ENCODE measurements at places on chromosomes 6 and 20.

DNA sequence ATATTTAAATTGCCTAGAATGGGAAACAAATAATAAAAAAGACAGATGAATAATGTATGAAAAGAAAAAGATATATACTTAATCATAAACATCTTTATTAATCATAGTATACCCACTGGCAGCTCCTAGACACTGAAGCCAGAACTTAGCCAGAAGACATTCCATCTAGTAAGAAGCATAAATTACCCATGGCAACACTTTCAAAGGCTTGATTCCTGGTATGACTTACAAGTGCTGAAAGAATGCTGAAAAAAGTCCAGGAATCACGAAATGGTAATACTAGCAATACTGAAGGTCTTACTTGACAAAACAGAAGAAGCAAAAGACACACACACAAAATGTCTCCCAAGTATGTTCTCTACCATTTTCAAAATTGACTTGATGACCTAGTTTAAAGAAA lies 38.0 kb downstream of the RWDD2A start:
- DNase-seq, result no peak

DNA sequence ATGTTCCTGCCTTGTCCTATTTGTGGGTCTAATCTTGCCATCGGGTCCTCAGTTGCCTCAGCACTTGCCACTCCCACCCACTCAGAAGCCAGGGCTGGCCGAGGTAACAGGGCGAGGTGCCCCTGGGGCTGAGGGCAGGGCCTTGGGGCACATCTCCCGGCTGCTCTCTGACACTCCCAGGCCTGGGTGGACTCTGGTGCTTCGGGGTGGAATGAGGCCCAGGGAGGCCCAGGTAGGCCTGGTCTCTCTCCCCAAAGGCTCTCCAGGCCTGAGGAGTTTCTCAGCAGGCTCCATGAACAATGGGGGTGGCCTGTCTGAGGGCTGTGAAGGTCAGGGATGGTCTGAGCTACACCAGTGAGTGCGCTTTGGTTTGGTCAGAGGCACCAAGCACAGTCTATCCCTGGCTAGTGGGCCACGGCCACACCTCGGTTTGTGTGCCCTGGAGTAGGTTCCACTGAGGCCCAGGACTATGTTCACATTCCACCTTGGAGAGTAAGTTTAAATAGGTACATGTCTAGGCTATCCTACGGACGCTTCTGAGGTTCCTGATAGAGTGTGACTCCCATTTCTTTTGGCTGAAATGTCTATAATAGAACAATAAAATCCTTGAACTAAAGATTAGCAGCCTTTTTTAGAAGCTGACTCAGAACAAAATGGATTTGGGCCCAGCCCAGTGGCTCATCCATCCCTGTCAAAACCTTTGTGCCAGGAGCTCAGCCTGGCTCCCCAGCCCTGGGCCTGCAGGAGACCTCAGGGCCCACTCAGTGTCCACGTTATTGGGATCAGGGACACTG lies 78.8 kb downstream of the SLC24A3 start:
- DNase-seq, result no peak

GRCh38 chr6:48766349-48766748 lies 655.4 kb upstream of the PTCHD4 start:
- no peak for DNase-seq

DNA sequence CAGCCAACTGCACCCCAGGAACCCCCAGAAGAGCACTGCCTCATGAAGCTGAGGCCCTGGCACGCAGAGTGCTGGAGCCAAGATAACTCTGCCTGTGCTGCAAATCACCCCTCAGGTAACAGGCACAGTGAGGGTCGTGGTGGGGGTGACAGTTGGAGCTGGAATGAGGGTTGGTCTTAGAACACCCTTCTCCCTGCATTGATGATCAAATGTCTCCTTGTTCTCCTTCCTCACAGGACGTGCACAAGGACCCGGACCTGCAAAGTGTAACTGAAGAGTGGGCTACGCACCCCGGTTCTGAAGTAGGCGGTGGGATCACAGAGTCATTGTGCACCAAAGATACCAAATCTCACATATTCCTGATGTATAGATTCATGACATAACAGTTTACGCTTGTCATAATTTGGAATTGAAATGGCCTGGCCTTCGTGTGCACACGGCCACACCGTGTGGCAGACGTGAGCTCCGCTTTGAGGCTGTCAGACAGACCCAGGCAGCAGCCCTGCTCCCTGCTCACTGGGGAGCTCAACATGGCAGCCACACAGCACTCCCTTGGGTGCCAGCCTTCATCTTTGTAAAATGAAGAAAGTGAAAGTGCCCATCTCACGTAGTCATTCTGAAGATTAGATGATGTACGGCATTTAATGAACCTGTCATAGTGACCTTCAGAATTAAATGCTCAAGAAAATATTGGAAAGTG lies 8.8 kb downstream of the THBS2 start:
- DNase-seq, result no peak

DNA sequence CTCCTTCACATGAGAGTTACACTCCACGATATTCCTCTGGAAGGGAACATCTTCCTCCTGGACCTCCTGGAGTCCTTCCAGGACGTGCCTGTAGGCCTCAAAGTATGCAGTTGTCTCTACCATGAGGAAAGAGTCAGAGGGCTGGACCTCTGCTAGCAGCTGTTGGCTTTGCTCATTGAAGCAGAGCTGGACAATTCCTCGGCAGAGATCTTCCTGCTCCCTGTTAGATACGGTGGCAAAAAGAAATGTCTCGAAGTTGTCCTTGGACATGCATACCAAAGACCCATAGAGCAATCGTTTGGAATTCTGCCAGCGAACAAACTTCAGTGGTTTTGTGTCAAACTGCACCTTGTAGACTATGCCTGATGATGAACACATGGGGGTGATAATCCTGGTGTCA lies 7.7 kb downstream of the ZNFX1 start:
- no peak for DNase-seq

GRCh38 chr20:36547186-36548005 lies 6.1 kb downstream of the MYL9 start:
- no peak for DNase-seq

DNA sequence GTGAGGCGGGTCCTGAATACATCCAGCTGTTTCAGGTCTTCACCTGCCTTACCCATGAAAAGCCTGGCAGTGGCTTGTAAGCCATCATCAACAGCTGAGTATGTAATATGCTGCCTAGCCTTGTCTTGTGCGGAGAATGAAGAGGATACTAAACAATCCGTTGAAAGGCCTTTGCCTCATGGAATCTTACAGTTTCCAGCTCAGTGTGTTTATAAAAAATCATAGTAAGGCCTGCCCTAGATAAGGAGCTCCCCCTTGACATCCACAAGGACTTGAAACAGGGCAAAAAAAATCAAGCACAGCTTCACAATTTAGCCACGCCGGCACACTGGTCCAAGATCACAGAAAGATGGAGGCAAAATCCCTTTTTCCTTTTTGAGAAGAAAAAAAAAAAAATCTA lies 115.7 kb downstream of the KIF16B start:
- no peak for DNase-seq

DNA sequence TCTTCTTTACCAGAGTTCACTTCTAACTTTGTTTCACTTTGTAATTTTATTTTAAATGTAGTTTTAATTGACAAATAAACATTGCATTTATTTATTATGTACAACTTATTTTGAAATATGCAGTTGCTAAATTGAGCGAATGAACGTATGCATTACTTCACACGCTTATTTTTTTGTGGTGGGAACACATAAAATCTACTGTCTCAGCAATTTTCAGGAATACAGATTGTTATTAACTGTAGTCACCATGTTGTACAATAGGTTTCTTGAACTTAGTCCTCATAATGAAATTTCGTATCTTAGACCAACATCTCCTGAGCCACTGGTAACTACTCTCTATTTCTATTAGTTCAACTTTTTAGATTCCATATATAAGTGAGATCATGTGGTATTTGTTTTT lies 46.9 kb downstream of the NKAIN2 start:
- no peak for DNase-seq

- DNase-seq, result no peak
Observed at GRCh38 chr6:48996461-48997119, 466.5 kb downstream of the MMUT start.

GRCh38 chr20:32114305-32114960 lies 4.9 kb downstream of the TM9SF4 start:
- DNase-seq, result no peak

DNA sequence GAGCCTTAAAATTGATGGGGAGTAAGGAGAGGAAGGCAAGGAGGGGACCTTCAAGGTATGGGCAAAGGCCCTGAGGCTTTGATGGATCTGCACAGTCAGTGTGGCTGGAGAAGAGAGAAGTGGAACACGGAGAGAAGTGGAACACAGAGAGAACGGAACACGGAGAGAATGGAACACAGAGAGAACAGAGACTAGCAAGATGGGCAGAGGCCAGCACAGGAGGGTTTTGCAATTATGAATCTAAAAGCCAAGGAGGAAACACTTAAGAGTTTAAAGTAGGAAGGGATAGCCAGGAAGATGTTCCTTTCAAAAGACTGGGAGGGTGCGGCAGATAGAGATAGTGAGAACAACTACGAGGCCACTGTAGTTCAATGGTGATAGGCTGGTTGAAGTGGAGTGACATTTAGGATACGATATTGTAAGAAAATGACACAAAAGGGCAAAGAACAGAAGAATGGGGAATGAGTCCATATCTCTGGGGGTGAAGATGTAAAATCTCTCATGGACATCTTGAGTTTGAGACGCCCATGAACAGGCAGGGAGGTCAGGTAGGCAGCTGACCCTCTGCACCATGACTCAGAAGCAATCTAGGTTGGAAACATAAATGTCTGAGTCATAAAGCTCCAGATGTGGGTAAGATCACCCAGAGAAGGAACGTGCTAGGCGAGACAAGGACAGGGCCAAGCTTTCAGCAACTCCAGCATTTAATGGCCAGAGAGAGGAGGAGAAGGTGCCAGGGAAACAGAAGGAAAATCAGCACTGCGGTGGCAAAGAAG lies 25.4 kb downstream of the ZMYND8 start:
- DNase-seq, result no peak

DNA sequence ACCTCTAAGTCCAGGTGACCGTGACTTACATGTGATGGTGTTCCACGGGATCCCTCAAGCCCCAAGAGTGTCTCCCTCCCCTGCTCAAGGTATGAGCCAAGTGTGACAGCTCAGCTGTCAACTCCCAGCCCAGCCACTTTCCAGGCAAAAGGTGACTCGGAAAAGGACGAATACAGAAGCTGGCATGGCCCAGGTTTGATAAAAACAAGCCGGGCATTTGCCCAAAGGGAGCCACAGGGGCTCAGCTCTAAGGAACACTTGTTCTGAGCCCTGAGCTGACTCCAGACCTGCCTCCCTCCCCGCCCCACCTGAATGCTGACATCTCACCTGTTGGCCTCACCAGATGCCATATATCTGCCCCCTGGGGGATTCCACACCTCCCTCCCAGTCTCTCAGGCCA lies 43.0 kb upstream of the BPIFA2 start:
- no peak for DNase-seq

DNA sequence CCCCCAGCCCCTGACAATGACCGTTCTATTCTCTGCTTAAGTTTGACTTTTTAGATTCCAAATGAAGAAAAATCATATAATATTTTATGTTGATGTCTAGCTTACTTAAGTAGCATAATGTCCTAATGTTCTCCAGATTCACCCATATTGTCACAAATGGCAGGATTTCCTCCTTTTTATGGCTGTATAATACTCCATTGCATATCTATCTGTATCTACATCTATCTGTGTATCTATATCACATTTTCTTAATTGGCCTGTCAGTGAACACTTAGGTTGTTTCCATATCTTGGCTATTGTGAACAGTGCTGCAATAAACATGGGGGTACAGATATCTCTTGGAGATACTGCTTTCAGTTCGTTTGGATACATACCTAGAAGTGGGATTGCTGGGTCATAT lies 7.0 kb upstream of the LRP11 start:
- no peak for DNase-seq

DNA sequence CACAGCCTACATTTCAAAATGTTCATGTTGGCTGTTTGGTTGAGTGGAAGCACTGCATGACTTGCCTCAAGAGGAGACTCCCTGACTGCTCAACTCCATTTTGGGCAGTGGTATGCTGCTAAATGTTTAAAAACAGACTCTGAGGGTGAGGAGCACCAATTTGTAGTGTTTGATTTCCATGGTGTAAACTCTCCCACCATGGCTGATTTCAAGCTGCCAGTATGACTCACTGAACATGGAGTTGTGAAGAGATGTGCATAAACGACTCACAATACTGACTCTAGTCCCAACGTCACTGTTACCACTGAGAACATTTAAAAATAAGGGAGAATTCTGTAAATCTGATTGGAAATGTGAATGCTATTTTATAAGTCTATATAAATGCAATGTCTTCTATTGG lies 70.4 kb downstream of the BACH2 start:
- no peak for DNase-seq

- no peak for DNase-seq
Observed at GRCh38 chr6:81088145-81088544, 664.3 kb downstream of the TENT5A start.

DNA sequence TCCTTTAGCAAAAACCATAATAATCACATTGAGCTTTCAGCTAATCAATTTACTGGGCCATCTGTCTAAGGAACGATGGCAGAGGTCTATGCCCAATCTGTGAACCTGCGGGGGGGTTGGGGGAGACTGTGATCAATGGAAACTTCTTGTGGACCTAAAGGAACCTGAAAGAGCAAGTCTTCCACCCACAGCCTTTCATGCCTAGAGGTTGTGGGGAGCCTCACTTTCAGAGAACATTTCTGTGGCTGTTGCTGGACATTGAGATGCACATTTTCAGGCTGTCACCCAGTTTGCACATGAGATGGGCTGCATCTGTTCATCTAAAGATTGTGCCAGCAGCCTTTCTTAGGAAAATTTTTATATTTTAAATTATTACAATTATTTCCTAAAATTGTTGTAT lies 310.0 kb upstream of the SPTLC3 start:
- DNase-seq, result no peak

GRCh38 chr6:119533603-119534279 lies 184.2 kb upstream of the MAN1A1 start:
- DNase-seq, result no peak

DNA sequence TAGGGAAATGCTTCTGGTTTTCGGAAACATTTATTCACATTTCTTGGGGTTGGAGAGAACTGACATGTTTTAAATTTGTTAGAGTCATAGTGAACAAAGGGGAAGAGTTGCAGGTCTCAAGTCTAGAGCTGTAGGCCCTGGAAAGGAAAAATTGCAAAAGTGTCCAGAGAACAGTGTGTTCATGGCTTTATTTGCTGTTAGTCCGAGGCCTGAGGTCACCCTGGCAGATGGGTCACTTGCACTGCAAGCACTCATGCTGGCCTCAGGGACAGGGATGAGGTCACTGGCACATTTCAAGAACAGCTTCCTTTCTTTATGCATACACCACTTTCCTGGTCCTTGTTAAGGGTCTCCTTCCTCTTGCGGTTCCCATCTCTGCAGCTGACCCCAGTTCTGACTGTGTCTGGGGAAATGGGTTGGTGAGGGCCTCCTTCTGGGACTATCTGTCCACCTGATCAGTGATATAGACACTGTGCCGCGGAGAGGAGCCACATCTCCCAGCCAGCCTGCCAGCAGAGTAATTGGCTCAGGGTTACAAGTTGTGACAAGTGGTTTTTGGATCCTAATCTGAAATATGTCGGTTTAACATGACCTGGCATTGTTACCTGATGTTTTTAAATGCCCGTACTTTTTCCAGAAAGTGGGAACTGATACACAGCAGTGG lies 194.0 kb downstream of the EYA4 start:
- DNase-seq, result no peak
